Stimulated activated CD4-positive, alpha-beta T cell treated with anti-CD3 and anti-CD28 coated beads, Interleukin-12 subunit alpha, Interleukin-12 subunit beta, amount 100 ng/mL, for 24 hours (primary cell): ENCODE measurements at places on chromosomes 4 and X.

GRCh38 chr4:123776267-123776666 lies 379.7 kb downstream of the SPRY1 start:
- no peak for DNase-seq

DNA sequence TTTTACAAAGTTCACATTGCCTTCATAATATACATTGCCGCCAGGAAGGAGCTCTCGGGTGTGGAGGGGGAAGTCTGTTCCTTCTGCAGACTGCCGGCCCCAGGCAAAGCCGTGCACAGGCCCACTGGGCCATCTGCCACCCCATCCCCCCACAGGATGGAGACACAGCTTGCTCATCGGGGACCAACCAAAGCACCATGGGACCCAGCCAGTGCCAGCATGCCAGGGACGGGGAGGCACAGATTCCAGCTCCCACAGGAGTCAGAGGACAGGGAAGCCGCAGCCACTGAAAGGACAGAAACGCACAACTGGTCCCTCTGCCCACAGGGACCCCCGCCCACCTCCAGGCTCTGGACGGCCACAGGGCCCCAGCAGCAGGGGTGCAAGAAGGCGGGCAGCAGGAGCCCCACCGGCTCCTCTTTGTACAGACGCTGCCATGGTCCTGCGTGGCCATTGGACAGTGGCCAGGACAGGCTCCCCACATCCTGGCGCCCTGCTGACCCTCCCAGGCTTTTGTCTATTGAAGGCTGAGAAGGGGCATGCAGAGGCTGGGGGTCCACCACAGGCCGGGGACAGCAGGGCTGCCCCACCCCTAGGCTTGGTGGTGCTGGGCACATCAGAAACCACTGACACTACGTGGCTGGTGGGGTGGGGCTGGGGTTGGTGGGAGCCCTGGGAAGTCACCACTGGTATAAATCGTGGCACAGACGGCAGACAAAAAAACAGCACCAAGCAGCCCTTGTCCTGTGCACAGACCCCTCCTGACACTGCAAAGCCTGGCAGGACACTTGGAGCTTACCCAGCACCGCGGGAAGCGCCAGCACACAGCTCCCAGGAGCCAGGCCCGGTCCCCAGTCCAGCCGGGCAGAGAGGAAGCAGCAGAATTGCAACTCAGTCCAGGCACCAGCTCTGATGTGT lies 89.0 kb downstream of the FAM53A start:
- no peak for DNase-seq

- DNase-seq: no peak
These were observed 661.5 kb upstream of the FRG1 start for GRCh38 chr4:189279188-189279587.

GRCh38 chr4:1413687-1414479 lies 7.6 kb upstream of the NKX1-1 start:
- DNase-seq: no peak

DNA sequence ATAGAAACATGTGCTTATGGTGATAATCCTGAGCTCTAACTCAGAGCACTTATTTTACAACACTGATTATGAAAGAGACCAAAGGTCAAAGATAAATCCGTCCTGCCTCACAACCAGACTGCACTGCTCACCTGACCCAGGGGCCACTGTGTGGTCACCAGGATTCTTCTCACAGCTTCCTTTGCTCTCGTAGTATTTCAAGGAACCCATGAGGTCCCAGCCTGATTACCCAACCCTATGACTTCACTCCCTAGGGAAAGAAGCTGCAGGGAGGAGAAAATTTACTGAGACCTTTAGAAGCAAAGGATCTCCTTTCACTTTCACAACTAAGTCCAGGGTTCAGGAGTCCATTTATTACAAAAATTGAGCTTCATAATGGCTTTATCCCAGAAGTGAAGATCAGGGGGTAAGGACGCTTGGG lies 9.6 kb downstream of the SLC25A5 start:
- DNase-seq: no peak

- DNase-seq: no peak
These were observed 51.6 kb downstream of the BMP15 start for GRCh38 chrX:50962156-50962555.

DNA sequence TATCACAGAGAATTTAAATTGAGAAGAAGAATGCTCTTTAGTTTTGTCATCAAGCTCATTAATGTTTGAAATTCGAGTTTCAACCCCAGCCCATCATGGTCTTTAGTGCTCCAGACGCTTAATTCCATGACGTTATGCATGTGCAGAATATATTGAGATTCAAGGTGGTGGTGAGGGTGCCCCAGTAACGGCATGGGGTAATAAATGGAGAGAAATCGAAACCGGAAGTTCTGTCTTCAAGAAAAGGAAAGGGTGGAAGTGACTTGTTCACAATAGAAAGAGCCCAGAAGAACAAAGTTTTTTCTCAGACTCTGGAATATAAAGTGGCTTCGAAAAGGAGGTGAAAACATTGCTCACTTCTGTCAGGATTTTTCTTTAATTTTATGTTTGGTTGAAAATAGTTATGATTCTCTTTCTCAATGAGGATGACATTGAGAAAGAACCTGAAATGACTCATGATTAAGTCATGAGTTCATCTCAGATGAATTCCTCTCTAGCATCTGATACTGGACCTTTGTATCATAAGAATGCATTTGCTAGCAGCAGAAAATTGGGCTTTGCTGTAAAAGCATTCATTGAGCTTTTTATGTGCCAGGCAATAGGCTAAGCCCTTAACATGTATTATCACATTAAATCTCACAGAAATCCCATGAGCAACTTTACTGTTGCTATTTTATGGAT lies 779 bp upstream of the DDX60L start:
- DNase-seq: no peak

DNA sequence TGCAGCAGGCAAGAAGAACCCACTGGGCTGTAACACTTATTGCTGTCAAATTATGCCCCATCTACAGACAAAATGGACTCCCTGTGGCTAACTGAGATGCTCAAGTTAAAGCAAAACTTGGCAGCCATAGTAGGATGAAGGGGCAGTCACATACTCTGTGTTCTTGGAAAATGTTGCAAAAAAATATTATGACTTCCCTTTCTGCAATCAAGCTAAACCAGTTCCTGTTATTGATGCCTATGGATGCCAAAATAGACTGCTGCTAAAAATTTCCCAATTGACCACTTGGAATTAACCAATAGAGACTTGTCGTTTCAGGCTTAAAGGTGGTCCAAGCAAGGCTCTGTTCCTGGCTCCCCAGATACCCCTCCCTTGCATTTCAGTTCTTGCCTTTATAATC lies 49.5 kb downstream of the IQCM start:
- no peak for DNase-seq

DNA sequence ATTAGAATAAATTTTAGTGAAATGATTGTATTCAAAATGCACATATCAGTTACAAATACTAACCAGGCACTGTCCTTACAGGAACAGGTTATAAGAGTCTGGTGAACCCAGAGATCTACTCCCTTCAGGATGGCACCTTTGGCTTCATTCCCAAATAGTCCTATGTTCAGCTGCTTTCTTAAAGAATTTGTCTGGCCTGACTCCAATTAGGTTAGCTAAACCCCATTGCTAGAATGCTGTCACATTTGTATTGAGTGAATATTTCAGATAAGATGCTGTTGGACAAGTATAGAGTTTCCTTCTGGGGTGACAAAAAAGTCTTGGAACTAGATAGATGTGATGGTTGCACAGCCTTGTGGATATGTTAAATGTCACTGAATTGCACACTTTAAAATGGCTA lies 69.4 kb downstream of the EFHC2 start:
- no peak for DNase-seq

GRCh38 chr4:143302536-143302935 lies 34.1 kb upstream of the GAB1 start:
- no peak for DNase-seq

DNA sequence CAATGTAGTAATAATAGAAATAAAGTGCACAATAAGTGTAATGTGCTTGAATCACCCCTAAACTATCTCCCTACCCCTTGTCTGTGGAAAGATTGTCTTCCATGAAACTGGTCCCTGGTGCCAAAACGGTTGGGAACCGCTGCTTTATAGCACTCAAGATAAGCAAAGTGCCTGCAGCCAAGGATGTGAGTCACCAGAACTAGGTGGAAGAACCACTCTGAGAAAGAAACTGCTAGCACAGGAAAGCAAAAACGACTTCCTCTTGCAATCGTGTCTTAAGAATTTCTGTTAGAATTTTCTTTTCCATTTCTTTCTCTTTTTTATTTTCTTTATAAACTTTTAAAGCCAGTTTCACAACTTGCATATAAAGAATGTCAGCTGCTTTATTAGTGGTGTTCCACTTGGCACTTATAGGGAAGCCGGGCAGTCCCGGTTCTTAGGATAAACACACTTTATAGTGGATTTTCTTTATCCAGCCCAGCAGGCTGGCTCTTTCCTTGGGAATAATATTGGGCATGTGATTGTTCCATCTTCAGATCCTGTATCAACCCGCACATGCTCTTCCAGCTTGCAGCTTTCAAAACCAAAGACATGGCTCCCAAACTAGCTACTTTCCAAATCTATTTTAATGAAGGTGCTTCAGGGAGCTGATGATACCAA lies 32.3 kb upstream of the CXCL8 start:
- no peak for DNase-seq
